ENCODE measurements at places on chromosomes 13 and 19.
A peak's percentile ranks its signal among the peaks of the same experiment; 100 is the strongest.

DNA sequence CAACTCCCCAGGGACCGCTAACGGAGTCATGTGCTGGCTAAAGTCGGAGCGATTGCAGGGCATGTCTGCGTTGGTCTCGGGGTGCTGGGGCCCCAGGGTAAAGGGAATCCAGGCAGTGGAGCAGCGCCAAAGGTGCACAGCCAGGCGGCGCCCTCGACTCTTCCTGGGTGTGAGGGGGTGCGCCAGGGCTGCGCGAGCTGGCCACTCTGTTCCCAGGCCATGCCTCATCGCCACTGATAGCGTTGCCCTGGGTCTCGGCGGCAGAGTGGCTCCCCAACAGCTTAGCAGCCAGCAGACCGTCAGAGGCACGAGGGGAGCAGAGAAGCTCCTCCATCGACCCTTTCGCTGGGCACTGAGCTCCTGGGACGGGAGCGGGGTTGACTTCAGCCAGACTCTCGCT is 152.7 kb downstream of the B3GLCT start:
- DNase-seq, result no peak

GRCh38 chr13:95300625-95301182 is 547 bp downstream of the ABCC4 start:
- DNase-seq, result peak; percentile 9

- no peak for DNase-seq
These were observed 9.0 kb downstream of the ABHD8 start for GRCh38 chr19:17294051-17294891.

- no peak for DNase-seq
These were observed 704.2 kb upstream of the KLHL1 start for GRCh38 chr13:70812481-70812880.

- no peak for DNase-seq
These were observed 3.9 kb downstream of the WIZ start for GRCh38 chr19:15445807-15446376.

DNA sequence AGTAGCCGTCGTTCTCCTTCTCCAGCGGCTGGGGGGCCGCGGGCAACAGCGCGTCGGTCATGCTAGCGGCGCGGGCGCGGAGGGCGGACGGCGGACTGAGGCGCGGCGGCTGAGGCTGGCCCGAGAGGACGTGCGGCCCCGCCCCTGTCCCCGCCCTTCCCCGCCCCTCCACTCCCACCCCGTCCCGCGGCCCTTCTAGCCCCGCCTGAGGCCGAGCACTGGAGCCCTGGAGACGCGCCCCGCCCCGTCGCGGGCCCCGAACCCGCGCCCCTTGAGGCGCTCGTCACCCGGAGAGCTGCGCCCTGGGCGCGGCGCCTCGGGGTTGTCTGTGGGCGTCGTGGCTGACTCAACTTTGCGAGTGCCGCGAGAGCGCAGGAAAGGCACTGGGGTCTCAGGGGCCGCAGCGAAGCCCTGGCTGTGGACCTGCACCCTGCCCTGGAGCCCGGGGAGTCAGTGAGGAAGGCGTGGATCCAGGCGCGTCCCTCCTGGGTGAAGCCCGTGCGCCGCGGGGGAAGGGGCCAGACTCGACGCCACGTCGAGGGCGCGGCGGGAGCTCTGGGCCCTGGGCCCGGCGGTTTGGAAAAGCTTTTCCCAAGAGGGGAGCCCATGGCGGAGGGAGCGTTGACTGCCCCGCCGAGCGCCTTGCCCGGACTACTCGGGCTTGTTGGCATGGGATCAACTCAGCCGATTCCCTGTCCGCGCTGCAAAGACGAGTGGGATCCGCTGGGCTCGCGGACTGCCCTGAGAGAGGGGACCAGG is at the start of gene RHPN2:
Gene RHPN2 (minus strand): TSS at position 97 of the 759 bp plus-strand sequence. CDS start 36 bp downstream, at position 61.
- DNase-seq, result peak; percentile 2

DNA sequence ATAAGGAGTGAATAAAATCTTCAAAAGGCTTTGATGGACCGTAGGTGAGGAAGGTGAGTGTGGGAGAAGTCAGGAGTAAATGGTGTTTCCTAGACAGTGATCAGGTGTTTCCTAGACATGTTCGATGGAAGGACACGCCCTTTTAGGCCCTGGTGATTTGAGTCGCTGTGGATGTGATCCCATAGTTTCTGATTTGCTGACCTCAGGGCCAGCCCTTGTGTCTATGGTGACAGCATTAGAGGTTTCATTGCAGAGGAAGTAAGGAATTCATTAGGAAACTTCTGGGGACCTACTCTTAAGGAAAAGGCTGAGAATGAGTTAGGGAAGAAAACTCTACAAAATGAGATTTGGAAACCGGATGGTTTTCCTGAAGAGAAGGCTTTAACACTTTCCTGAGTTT is 31.5 kb upstream of the RNF113B start:
- DNase-seq, result no peak
